ENCODE measurements at places on chromosomes 4 and X.

- ATAC-seq, result peak; percentile 44
These were observed 5.5 kb downstream of the TMEM131L start for GRCh38 chr4:153471698-153472093.

- no peak for ATAC-seq
These were observed 253.7 kb upstream of the DIAPH2 start for GRCh38 chrX:96430756-96431455.

GRCh38 chr4:1839282-1839681, 16.7 kb downstream of the LETM1 start:
- peak; percentile 92 for ATAC-seq

- no peak for ATAC-seq
These were observed 36.5 kb downstream of the HERC3 start for GRCh38 chr4:88628746-88629145.

GRCh38 chr4:52748432-52748831, 2.8 kb downstream of the ERVMER34-1 start:
- no peak for ATAC-seq

DNA sequence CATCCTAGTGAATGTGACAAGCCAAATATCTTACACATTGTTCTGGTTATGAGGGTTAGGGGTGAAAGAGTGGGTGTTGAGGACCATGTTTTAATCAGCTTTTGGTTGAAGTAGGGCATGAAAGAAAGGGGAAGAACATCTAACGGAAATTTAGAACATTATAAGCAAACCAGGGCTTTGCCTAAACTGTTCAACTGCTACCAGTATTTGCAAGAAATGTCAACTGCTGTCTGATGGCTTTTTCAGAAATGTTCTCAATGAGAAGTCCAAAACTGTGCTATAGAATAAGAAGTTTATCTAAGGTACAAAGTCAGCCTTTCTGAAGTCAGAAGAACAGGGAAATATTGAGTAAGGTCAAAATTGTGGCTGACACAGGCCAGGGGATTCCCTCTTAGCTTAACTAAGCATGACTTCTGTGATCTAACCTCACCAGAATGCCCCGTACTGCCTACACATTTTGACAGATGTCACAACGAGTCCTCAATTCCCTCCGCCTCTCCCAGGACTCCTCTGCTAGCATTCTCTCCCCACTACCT, 67.1 kb downstream of the DTHD1 start:
- ATAC-seq, result no peak

DNA sequence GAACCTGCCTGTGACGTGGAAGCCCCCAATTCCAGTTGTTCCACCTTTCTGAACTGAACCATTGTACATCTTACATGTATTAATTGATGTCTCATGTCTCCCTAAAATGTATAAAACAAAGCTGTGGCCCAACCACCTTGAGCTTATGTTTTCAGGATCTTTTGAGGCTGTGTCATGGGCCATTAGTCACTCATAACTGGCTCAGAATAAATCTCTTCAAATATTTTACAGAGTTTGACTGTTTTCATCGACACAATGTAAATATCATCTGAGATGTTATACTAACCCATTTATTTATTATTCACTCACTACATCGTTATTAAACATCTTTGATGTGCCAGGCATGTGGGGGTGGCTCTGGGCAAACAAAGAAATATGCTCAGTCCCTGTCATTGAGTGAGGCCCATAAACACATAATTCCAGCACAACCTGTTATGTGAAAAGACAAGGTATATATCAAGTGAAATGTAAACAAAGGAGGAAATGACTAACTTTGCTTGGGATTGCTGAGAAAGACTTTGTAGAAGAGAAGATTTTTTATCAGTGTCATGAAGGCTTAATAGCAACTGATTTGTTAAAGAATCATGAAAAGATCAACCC, 34.5 kb upstream of the PPM1K start:
- ATAC-seq, result peak; percentile 90

DNA sequence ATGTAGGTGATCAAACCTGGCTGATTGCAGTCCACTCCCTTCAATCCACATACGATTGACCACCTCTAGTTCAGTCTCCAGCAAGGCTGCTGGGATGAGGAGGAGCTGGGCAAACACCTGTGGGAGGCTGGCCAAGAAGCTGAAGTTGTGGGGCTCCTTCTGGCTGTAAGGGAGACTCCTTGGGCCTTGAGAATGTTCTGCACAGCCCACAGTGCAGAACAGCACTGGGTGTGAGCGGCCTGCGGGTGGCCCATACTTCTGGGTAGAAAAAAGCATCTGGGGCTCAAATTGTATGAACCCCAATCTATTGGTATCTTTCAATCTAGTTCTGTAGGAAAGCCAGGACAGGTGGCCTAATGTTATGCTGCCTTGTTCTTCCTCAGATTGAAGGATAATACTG, 1608.8 kb upstream of the PCDH10 start:
- ATAC-seq, result no peak

- ATAC-seq, result no peak
These were observed 41.1 kb downstream of the CBLL2 start for GRCh38 chrX:22313766-22314165.

GRCh38 chr4:151329217-151330007, 4.0 kb upstream of the SH3D19 start:
- ATAC-seq, result peak; percentile 38

- no peak for ATAC-seq
These were observed 23.5 kb downstream of the AWAT2 start for GRCh38 chrX:70026112-70026850.

DNA sequence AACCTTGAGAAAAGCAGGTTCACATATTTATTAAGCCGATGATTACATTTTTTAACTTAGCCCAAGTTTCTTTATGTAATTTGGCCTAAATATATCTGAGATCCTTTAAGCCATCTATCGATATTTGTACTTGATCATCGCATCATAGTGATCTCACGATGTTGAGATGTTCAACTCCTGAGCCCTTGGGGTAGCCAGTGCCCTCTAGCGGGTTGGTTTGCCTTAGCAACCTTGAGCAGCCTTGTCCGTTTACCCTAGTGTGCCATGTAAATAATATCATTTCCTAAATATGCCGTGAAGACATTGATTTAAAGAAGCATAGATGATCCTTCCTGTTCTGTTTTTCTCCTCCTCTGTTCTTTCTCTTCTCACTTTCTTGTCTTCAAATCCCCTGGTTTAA, 432.2 kb downstream of the RPA4 start:
- no peak for ATAC-seq

DNA sequence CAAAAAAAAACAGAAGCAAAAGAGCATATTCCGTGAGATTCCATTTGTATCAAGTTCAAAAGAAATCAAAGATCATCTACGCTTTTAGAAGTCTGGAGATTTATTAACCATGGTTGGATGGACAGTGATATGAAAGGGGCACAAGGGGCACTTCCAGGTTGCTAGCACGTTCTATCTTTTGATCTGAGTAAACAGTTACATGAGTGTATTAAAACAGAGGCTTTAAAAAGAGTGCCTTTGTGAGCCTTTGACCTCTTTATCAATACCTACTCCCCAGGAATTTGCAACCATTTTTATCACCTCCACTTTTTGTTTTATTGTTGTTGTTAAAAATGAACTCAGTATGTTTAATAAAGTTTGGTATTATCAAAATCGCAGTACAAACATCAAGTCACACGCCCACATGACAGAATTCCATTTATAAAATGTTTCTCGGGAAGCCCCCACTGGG, 72.4 kb upstream of the UCP1 start:
- no peak for ATAC-seq

DNA sequence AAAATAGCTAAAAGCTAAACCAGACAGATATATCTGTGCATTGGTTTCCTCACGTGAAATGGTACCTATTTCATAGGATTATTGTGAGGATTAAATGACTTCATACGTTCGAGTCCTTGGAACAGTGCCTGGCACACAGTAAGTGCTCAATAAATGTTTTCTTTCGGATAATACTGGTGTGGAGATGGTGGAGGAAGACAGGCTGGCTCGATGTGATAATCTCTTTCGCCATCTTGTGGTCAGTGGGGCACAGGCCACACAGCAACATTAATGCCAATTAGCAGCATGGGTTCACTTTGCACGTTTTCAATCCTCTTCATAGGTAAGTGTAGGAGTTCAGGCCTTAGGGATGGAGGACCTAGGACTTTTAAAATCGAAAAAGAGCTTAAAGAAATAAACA, 9.3 kb downstream of the PAGE4 start:
- ATAC-seq, result peak; percentile 44

- ATAC-seq, result no peak
These were observed 339.7 kb upstream of the HS3ST1 start for GRCh38 chr4:11768251-11768972.

- ATAC-seq, result peak; percentile 47
These were observed 556 bp upstream of the SMARCA5 start for GRCh38 chr4:143512978-143513313.

DNA sequence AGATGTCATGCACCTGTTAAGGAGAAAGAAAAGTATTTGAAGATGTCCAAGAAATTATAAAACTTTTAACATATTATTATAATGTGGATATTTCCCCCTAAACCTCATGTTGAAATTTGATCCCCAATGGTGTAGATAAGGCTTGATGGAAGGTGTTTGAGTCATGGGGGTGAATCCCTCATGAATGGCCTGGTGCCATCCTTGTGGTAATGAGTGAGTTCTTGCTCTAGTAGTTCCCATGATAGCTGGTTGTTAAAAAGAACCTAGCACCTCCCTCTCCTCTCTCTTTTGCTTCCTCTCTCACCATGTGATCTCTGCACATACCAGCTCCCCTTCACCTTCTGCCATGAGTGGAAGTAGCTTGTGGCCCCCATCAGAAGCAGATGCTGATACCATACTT, 176.6 kb upstream of the NR3C2 start:
- ATAC-seq, result no peak

- no peak for ATAC-seq
These were observed 13.0 kb downstream of the TBC1D1 start for GRCh38 chr4:37903901-37904300.

DNA sequence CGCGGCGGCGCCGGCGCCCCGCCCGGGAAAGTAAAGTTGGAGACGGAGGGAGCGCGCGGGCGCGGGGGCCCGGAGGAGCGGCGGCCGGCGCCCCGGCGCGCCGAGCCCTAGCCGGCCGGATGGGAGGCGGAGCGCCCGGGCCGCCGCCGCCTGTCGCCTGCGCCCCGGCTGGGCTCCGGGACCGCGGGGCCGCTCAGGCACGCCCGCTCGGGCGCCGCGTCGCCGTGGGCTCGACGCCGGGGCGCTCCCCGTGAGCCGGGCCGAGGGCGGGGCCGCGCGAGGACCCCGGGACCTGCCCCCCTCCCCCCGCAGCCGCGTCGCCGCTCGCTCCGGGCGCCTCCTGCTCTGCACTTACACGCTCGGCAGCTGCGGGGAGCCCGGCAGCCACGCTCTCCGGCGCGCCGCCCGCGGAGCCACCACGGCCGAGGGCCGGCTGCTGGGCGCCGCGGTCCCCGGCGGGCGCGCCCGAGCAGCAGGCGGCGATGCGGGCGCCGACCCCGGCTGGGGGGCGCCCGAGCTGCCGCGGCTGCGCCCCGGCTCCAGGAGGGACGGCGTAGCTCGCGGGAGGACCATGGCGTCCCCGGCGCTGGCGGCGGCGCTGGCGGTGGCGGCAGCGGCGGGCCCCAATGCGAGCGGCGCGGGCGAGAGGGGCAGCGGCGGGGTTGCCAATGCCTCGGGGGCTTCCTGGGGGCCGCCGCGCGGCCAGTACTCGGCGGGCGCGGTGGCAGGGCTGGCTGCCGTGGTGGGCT, at the start of gene ADRA2C:
Gene ADRA2C (plus strand): TSS at position 350 of the 749 bp plus-strand sequence. CDS start 222 bp downstream, at position 572.
- no peak for ATAC-seq

DNA sequence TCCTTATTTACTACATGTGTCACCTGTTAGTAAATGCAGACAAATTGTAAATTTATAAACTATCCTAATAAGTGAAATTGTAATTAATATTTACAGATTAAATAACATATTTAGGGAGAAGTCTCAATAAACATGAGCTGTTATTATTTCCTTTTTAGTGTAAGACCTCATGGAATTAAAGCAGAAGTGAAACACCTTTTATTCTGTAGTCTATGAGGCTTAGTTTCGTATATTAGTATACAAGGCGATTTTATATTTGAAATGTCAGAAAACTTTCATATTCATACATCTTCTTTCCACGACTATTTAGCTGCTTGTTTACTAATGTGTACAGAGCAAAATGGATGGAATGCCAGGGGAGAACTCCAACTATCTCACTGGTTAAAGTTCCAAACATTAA, 414.4 kb downstream of the ARHGAP24 start:
- no peak for ATAC-seq

- ATAC-seq, result no peak
These were observed 10.0 kb upstream of the OPHN1 start for GRCh38 chrX:68443155-68443868.

DNA sequence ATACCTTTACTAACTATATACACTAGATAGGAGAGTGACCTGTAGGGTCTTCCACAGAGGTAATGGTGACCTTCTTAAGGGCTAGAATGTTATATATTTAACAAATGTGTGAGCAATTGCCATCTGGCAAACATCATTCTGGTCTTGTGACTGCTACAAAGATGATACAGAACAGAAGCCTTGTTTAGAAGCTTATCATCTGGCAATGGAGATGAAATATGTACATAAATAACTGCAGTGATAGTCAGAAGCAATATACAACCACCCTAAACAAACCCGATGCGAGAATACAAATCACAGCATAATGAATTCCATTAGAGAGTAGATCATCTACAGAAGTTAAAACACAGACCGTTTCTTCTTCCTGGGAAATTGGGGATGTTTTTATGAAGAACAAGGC, 952.7 kb upstream of the SLIT2 start:
- ATAC-seq, result no peak

DNA sequence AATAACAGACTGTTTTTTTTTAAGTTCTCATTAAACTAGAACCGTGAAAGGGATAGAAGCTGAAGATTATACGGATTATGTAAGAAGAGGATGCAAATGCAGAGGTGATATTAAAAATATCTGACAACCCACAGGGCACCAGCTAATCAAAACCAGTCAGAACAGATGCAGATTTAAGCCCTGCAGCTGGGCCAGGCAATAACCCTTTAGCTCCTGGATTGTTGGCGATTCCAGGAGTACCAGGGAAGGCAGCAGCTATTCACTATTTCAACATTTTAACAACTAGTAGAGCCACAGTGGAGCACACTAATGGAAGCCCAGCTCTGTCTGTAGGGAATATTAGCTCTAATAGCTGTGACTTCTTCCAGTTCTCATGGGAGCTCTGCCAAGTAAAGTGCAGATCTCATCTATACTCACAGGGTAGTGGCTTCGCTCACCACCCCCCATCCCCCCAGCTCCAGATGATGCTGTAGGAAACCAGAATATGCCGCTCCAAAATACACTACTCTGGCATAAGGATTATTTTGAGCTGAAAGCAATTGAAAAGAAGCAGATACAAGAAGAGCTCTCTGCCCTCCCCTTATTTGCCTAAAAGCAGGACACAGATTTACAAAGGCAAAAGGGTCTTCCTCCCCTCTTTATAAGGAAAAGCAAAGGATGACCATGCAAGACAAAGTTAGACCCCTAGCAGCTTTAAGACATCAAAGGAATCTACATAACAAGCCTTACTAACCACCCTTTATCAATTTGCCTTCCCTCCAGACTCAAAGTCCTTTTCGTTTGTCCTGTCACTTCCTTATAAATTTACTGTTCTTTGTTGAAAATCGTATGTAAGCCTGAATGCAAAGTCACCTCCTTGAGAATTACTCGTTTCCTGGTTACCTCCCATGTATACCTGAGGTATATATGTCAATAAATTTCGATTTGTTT, 13.7 kb downstream of the SCD5 start:
- no peak for ATAC-seq

GRCh38 chr4:177369372-177369771, 59.7 kb downstream of the NEIL3 start:
- no peak for ATAC-seq
